ENCODE measurements at places on chromosomes 3 and 15.

DNA sequence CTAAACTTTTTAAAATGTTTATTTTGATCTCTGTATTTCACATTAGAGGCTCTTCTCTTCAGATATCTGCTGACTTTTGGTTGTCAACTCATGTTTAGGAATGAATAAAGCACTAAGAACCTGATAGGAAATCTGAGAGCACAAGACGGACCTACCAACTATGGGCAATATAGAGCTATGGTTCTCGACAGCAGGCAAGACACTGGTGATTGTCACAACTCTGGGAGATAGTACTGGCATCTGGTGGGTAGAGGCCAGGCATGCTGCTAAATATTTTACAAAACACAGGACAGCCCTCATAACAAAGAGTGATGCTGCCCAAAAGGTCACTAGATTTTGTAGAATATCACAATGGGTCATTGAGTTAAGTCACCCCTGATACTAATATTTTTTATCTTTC, 17.5 kb upstream of the GJD2 start:
- no peak for DNase-seq

GRCh38 chr15:69299451-69299886, 757 bp downstream of the PAQR5 start:
- no peak for DNase-seq

- no peak for DNase-seq
These were observed 13.5 kb upstream of the NR2C2 start for GRCh38 chr3:14933820-14934425.

- DNase-seq, result no peak
These were observed 64.5 kb downstream of the DAPK2 start for GRCh38 chr15:63981596-63982320.

DNA sequence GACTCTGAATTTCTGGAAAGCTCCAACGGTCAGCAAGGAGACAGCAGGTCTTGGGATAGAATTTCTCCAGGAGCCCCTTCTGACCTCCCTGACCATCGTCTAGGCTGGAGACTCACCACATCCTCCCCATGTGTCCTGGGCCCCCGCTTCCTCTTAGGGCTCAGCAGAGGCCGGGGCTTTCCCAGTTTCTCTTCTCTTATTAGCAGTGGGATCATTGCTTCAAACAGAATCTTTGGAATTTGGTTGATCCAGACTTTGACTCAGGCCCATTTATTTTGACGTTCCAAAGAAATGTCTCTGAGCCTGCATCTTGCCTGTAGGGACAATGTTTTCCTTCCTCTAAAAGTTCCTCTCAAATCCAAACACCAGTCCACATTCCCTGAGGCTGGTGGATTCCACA, 38.4 kb upstream of the SLC6A6 start:
- no peak for DNase-seq

DNA sequence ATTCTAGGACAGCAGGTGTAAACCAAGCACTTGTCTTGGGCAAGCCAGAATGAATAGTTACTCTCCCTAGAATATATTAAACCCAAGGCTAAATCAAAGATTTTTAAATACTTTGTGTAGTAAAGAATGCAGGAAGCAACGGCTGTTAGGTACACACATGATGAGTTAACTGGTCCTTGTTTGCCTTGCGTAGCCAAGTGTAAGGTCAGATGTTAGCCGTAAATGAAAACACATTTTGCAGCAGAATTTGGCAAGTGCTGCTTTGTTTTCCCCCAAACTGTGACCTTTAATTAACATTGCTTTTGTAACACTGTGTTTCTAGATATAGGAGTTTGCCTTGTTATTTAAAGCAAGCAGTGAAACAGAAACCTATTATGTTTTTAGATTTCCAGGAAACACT, 368.7 kb downstream of the IL5RA start:
- no peak for DNase-seq

DNA sequence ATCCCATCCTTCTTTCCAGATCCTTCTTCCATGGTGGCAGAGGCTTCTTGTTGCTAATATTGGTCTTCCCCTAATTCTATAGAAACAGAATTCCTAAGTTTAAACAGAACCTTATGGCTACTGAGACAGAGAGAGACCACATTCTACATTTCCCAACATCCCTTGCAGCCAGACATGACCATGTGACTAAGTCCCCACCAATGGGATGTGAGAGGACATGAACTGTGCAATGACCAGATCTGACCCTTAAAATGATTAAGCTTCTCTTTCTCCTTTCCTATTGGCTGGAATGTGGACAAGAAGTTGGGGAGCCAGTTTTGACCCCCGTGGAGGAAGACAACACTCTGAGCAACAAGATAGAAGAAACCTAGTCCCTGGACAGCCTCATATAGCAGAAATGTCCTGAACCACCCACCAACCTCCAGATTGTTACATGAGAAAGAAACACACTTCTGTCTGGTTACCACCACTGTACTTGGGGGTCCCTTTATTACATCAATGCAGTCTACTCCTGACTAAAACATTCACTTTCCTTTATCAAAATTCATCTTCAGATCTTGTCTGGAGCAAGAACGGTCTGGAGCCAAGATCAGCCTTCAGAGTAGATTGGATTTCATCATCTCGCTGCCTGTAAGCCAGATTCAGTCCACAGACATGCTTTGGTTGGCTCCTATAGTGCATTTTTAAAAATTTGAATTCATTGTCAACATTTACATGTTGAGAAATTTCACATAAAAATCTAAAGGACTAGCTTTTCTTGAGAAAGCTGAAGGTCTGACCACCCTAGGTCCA, 183.9 kb downstream of the SHQ1 start:
- DNase-seq, result no peak

- DNase-seq, result no peak
These were observed 263.6 kb upstream of the GOLGA6L4 start for GRCh38 chr15:83971992-83972391.

DNA sequence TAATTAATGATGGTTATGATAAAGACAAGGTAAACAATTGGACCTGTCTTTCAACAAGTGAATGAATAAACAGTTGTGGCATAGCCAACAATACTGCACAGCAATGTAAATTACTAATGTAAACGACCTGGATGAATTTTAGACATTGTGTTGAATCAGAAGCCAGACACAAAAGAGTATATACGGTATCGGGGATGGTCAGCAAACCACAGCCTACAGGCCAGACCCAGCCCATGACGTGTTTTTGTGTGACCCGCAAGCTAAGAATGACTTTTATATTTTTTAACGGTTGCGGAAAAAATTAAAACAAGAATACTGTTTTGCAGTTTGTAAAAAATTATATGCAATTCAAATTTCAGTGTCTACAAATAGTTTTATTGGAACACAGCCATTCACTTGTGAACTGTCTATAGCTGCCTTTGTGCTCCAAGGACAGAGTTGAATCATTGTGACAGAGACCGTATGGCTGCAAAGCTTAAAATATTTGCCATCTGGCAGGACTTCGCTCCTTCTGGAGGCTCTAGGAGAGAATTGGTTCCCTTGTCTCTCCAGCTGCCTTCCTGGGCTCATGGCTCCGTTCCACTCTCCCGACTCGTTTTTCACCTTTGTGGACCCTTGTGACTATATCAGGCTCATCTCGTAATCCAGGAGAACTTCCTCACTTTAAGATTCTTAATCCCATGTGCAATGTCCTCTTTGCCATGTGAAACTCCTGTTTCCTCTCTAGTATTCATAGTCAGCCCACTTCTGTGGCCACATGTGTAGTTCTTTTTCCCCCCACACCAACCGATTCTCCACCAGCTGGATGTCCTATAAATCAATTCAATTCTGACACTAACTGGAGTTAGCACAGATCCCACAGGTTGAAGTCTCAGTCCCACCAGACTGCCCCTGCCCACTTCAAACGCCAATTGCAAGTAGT, 72.7 kb downstream of the CMTM8 start:
- DNase-seq, result no peak

- DNase-seq, result no peak
These were observed 182.5 kb downstream of the OPA1 start for GRCh38 chr3:193775421-193776077.
